NCI-H146 (cell line): ENCODE measurements at places on chromosomes 2 and 18.
A peak's percentile ranks its signal among the peaks of the same experiment; 100 is the strongest.

GRCh38 chr18:44731530-44732237, 51.0 kb downstream of the SETBP1 start:
- no peak for DNase-seq

GRCh38 chr2:46477925-46478324, 1.4 kb upstream of the TMEM247 start:
- peak; percentile 7 for DNase-seq

- DNase-seq: no peak
Observed at GRCh38 chr2:49129034-49129433, 25.3 kb downstream of the FSHR start.

DNA sequence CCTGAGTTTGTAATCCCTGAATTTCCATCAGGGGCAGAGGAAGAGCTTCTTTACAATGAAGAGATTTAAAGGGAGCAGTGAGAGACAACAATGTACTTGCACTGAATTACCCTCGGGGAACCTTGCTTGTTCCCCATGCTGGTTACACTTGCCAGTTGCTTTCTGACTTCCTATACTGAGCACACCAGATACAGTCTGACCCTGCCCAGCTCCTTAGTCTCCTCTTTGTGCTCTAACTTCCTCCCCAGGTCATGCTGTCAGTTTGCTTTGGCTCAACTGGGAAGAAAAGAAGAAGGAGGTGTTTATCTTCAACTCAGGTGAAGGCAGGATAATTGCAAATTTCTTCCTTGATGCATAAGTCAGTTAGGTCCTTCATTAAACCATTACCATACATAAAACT, 658.4 kb downstream of the NYAP2 start:
- DNase-seq: no peak

DNA sequence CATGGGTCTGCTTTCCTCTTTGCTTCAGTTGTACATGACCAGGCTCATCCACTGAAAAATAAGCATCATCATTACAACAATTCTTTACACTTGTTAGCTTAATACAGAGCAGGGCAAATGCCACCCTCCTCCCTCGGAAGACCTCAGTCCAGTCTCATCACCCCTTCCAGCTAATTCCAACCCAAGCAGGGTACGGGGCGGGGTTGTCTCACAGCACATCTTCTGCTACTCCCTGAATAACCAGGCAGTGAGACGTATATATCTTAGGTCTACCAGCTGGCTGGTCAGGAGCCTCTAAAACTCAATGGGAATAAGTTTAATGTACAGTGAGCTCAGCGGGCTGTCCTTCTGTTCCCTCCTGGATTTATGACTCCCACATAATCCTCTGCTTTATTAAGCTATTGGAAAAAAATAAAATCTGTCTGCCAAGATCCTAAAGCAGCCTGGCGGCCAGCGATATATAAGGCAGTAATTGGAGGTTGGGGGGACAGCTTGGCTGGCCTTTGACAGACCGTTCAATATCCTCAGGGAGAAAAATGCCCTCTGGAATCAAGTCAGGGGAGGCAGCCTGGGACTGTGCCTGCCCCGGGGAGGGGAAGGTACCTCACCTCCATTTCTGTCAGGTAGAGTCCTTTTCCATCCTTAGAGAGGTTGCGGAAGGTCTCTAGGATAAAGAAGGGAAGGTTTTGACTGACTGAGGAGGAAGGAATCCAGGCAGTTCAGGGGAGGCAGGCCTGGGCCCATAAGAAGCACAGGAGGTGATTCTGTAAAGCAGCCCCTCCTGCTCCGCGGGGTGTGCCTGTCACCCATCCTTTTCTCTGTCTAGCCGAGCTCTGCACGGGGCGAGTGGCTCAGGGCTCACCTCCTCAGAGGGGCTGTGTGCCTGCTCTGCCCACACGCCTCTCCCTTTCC, 76.3 kb downstream of the CAPN13 start:
- no peak for DNase-seq

GRCh38 chr2:50196775-50197480, 835.0 kb downstream of the NRXN1 start:
- DNase-seq: no peak

GRCh38 chr2:136255648-136256461, 137.9 kb upstream of the CXCR4 start:
- peak; percentile 26 for DNase-seq

GRCh38 chr2:218293715-218294429, 1.6 kb upstream of the TMBIM1 start:
- no peak for DNase-seq

GRCh38 chr2:145638675-145639074, 1118.8 kb upstream of the ZEB2 start:
- no peak for DNase-seq

- DNase-seq: peak; percentile 94
Observed at GRCh38 chr2:6748406-6749067, 117.2 kb downstream of the CMPK2 start.

DNA sequence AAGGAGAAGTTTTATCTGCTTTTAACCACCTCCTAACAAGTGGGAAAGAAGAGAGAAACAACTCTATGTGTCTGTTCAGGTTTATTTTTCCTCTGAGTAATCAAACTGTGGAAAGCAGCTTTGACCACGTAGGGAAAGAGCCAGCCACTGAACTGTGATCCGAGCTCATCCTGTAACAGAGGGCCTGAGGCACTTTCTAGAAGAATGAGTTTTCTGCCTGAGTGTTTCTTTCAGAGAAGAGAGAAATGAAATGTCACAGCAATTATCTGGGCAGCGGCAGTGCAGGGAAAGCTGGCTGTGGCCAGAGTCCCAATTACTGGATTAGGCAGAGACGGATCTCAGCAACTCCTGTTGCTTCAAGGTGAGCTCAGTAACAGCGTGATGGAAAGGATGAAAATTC, 151.9 kb downstream of the CD226 start:
- DNase-seq: peak; percentile 58

DNA sequence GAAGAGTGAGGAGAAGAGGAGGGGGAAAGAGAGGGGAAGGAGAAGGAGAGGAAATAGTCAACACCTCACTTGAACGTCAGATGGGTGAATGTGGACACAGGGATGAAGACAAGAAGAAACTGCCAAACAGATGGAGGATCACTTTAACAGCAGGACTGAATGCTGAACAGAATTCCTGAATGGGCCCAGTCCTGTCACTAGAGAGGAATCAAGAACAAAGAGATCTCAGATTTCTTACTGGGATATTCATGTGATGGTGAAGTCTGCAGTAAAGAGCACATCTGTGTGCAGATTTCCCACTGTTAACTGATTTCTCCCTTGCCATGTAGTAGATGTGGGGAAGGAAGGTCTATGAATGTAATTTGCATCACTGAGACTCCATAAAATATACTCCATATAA, 135.4 kb downstream of the L3MBTL4 start:
- DNase-seq: no peak

- DNase-seq: peak; percentile 36
Observed at GRCh38 chr18:74534981-74535649, 815 bp downstream of the CNDP1 start.

DNA sequence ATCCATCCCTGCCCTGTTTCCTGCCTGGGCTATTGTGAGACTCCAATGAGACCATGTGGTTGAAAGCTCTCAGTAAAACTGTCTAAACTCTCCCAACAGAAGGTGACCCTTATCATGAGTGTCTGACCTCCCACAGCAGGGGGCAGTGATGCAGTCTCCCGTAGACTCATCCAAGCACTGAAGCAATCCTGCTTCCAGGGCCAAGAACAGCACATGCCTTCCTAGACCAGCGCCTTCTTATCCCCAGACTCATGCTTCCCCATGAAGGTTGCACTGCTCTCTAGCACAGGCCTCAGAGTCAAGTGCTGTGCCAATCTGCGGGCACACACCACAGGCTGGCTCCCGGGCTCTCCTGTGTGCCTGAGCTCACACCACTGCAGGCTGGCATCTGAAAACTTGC, 112.3 kb downstream of the TNS1 start:
- no peak for DNase-seq

DNA sequence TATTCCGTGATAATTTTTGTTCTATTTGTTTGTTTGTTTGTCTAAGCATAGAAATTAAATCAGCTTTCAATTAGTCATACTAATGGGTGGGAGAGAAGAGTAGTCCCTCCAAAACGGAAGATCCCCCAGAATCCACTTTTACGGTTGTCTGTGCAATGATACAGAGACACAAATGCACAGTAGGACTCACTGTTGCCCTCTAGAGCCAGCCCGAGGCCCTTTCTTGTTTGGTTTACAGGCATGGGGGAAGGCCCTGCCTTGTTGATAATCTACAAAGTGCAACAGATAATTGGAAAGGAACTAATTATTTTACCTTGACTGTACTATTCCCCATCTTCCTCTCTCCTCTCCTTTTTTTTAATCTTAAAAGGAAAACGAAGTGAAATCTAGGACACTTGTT, 121.1 kb downstream of the ACOXL start:
- peak; percentile 46 for DNase-seq

GRCh38 chr2:66233981-66234380, 200.9 kb upstream of the MEIS1 start:
- DNase-seq: no peak

GRCh38 chr2:102065675-102066252, 74.0 kb downstream of the IL1R2 start:
- DNase-seq: no peak

GRCh38 chr18:5726011-5726410, 169.3 kb downstream of the TMEM200C start:
- no peak for DNase-seq

GRCh38 chr2:171342067-171342413, 91.8 kb downstream of the METTL8 start:
- no peak for DNase-seq
